ENCODE measurements at places on chromosomes 1 and 21.

- DNase-seq = no peak
Measured at GRCh38 chr1:104760017-104760416, 1010.3 kb downstream of the AMY1C start.

- DNase-seq = no peak
Measured at GRCh38 chr1:177495878-177496277, 325.1 kb downstream of the BRINP2 start.

GRCh38 chr1:165055581-165055980 is 300.9 kb downstream of the LMX1A start:
- no peak for DNase-seq

DNA sequence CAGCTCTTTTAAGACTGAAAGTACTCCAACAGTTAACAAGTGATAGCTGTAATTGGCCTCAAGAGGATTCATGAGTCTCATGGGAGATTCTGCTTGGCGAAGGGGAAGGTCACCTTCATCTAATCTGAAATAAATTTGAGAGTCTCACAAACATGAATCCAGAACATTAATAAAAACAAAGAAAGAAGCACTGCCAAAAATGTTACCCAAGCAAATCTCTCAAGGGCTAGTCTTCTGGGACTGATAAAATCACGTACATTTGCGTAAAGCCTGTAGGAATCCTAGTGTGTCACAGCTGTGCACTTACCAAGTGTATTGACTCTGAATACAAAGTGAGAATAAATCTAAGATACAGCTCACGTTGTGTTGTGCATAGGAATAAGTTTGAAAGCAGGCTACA is 21.2 kb upstream of the NUF2 start:
- no peak for DNase-seq

DNA sequence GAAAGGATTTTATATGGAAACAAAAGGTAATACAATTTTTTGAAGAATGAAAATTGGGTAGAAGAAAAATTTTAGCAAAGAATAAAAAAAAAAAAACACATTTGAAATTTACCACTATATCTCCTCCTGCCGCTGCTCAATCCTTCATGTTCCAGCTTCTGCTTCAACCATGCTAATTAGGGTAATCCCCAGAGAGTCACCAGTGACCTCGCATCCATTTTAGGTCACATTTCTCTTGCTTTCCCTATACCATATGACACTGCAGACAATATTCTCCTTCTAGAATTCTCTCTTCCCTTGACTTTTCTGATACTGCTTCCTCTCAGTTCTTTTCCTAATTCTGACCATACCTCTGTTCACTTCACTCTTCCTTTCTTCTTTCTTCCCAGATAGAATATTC is 237.1 kb downstream of the USH2A start:
- DNase-seq = no peak

DNA sequence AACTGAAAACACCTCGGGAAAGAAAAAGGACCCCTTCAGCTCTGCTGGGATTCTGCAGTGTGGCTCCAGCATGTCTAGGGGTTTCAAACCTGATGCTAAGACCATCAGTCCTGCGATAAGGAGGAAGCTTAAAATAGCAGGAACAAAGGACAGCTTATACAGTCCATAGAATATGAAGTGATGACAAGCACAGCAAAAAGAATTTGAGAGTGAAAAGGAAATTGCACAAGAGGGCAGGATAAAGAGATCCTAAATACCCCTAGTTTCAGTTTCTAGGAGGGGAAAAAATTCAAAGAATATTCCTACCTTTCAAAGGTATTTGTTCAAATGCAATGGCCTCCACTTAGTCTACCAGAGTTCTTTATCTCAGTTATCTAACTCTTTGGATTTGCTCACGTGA is 171.4 kb downstream of the TGFB2 start:
- DNase-seq = no peak

GRCh38 chr1:203271018-203271743 is 34.1 kb upstream of the BTG2 start:
- peak; percentile 74 for DNase-seq

DNA sequence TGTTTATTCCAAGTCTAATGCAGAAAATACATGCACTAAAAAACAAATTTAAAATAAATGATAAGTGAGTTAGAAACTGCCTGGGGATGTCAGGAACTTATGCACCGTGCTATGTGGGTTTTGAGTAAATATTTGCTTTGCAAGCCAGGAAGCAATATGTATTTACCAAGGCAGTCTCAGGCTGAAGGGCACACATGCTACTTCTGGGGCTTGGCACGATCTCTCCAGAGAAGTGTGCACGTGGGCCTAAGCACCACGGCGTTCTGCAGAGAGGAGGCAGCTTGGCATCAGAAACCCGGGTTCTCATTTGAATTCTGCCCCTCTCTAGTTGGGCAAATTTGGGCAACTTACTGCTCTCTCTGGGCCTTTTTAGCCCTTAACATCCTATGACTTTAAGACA is 72.6 kb upstream of the ROR1 start:
- no peak for DNase-seq

DNA sequence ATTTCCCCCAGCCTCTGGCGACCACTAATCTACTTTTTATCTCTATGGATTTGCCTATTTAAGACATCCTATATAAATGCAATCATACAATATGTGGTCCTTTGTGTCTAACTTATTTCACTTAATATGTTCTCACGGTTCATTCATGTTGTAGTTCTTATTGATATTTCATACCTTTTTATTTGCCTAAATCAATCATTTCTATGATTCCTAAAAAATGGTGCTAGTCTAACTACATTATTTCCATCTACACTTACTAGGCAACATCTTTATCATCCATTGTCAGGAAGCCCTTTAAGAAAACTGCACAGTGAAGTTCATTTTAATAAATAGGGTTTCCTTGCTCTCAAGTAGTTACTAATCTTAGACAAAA is 380 bp upstream of the FBXO28 start:
- DNase-seq = no peak

GRCh38 chr1:185401019-185401418 is 84.0 kb upstream of the IVNS1ABP start:
- no peak for DNase-seq

GRCh38 chr1:97608272-97608671 is 312.6 kb downstream of the DPYD start:
- DNase-seq = no peak

DNA sequence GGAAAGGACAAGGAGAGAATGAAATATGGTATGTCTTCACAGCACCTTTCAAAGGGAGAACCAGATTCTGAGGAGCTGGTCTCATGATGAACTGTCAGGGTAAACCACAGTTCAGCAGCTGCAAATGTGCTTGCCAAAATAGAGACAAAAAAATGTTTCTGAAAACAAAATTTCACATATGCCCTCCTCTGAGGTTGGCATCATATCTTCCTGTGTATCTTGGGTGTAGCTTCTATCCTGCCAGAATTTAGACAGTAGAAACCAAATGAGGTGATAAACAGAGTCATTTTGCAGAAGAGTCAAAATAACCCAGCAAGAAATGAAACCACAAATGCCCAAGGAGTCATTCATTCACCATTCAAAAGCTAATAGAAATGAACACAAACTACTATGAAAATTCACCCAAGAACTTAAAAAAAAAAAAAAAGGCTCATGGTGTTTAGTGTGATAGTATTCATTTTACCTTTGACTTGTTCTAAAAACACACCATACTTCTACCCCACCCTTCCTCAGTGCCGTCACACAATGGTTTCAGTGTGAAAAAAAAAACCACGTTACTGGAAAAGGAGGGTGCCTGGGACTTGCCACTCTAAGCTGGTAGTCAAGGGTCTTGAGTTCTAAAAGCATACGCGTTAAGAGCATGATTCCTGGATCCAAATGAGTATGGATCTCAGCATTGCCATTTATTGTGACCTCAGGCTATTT is 18.5 kb downstream of the SELL start:
- DNase-seq = no peak

- DNase-seq = no peak
Measured at GRCh38 chr1:208113011-208113410, 131.2 kb downstream of the PLXNA2 start.

GRCh38 chr1:245380790-245381535 is 226.2 kb downstream of the KIF26B start:
- no peak for DNase-seq

DNA sequence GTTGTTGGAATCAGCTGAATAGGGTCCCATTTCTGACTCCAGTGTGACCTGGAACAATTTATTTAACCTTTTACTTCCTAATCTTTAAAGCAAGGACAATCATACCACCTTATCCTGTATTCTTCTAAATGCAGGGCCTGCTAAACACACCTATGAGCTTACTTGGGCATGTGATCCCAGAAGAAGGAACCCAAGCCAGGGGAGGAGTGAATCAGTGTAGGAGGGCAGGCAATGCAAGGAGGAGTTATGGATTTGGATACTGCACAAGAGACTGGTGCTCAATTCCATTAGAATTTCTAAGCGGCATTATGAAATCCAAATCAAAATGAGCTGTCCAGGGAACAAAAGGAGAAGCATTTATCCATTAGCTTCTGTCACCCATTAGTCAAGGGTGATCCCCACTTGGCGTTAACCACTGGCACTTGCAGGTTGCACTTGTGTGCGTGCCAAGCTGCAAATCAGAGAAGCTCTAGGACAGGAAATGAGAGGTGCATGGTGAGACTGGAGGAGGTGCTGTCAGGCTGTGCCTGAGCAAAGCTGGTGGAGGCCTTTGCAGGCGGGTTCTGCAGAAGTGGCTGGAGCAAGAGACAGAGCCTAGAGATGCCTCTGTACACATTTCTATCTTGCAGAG is 297.2 kb upstream of the PLXNA2 start:
- no peak for DNase-seq

- no peak for DNase-seq
Measured at GRCh38 chr1:166925810-166926478, 49.4 kb downstream of the ILDR2 start.

- DNase-seq = peak; percentile 91
Measured at GRCh38 chr1:190478149-190479049, 735 bp upstream of the BRINP3 start.

GRCh38 chr1:101847626-101848025 is 149.1 kb downstream of the OLFM3 start:
- peak; percentile 89 for DNase-seq

GRCh38 chr1:81899214-81899821 is 98.6 kb downstream of the ADGRL2 start:
- DNase-seq = no peak

DNA sequence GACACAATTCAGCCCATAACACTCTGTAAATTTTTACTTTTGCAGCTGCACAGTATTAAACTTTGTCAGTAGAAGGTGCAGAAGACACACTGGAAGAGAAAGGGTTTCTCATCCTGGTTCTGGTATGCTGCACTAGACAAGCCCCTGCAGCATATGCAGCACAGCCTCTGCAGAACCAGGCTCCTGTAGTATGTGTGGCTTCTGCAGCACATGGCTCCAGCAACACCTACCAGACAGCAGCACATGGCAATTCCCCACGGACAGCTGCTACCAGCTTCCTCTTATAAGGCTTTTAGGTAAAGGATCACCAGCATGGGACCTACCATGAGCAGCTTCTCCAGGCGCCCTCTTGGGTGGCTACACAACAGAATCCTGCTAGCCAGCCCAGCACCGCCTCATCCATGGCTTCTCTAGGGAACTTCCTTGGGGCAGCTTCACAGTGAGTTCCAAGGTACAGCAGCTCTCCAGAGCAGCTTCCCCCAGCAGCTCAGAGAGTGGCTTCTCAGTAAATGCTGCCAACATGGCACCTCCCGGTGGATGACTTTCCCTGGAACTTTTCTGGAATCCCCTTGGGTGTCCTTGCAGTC is 534.4 kb upstream of the CXADR start:
- DNase-seq = no peak

- peak; percentile 26 for DNase-seq
Measured at GRCh38 chr1:62175568-62176179, 19.0 kb upstream of the L1TD1 start.

- no peak for DNase-seq
Measured at GRCh38 chr1:77405186-77405585, 123.4 kb downstream of the AK5 start.

- peak; percentile 76 for DNase-seq
Measured at GRCh38 chr1:109274533-109275476, 8.1 kb downstream of the PSRC1 start.

DNA sequence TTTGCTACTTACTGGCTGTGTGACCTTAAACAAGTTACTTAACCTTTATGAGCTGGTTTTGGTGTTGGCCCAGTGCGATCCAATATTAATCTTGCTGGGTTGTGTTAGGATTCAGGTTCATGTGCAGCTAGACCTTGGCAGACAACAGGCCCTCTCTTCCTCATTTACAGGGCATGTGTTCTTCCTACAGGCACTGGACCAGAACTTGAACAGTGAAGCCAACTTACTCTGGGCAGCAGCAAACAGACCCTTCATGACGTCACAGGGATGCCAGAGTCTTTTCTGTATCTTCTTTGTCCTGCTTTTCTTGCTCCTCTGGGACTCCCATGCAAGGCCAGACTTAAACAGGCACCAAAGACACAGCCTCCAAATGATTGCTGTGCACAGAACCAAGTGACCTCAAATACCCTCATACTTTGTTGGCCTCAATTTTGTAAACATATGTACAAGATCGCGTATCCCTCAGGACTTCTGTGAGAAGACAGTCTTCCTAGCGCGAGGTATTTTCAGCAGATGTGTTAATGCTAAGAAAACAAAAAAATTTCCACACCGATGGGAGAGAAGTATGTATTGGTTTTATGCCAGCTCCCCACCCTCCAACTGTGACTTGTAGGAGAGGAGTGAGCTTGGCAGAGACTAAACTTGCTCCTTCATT is 73.7 kb downstream of the URB2 start:
- DNase-seq = no peak

- no peak for DNase-seq
Measured at GRCh38 chr1:26405281-26405915, 5.2 kb upstream of the LIN28A start.

DNA sequence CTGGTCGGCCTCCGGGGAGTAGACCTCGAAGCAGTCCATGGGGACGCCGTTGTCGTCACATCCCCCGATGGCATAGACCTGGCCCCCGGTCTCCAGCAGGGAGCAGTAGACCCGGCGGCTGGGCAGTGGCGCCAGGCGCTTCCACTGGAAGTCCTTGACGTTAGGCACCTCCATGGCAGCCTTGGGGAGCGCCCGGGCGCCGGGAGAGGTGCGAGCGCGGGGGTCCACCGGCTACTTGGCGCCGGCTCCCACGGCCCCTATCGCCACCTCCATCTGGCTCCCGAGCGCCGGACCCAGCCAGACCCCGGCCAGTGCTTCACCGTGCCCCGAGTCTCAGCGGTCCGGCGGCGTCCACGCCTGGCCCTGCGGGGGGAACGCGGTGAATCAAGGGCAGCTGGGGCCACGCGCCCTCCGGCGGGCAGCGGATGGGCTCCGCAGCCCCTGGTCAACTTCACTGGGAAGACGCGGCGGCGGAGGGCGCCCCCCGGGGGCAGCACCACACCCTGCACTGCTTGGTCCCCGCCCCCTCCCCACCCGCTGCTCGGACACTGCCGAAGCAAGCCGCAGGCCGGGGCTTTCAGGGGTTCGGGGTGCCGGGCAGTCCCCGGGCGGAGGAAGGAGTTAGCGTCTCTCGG is 13.2 kb downstream of the KLHDC8A start:
- DNase-seq = no peak

Data from large intestine (tissue), 12 donors.